Subcutaneous preadipocyte (primary cell): ENCODE measurements at places on chromosomes 11 and 22. TPM values are rescaled to one million over a fixed set of nuclear protein-coding genes. Genes with fewer than 3 reads are reported as not detected.

CEP126 gene
- total RNA-seq, result 1.6 and 1.8 TPM in 2 replicates

BUD13 gene
- 9.9 and 15.8 TPM in 2 replicates for total RNA-seq

LTBP3 gene
- total RNA-seq, result 24.6 and 49.3 TPM in 2 replicates

MAML2 gene
- total RNA-seq, result 13.6 and 19.4 TPM in 2 replicates

WEE1 gene
- total RNA-seq, result 20.2 and 36.9 TPM in 2 replicates

KCNC1 gene
- total RNA-seq, result under 0.01 TPM in 1 of 2 replicates, not detected in the other

PANX3 gene
- not detected in 2 replicates for total RNA-seq

DNAJB7 gene
- not detected in 2 replicates for total RNA-seq

GDPD4 gene
- not detected in 2 replicates for total RNA-seq
